AG08396 (cell line): ENCODE measurements at places on chromosomes 11 and 22.

- DNase-seq, result no peak
These were observed 4.0 kb downstream of the AIFM3 start for GRCh38 chr22:20970939-20971657.

DNA sequence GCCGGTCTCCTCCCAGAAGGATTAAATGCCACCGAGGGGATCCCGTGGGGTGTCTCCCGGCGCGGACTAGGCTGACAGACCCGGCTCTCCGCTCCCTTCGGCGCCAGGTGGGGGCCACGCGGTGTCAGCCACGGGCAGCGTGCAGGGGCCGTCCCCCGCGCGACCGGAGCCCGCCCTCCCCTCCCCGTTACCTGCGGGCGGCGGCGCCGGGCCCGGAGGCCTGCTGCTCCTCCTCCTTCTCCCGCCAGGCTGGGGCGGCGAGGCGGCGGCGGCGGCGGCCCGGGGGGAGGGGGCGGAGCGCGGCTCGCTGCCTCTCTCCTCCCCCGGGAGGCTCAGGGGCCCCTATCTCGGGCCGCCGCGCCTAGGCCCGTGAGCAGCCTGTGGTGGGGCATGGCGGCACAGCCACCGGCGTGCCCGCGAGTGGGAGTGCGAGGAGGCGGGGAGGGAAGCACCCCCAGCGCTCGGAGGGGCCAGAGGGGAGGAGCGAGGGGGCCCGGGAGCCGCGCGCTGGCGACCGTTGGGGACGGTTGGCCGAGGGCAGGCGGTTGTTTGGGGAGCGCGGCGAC lies 450 bp downstream of the ZBTB44 start:
- DNase-seq, result peak; percentile 77

GRCh38 chr22:24161909-24162308 lies 19.4 kb upstream of the SUSD2 start:
- DNase-seq, result no peak

DNA sequence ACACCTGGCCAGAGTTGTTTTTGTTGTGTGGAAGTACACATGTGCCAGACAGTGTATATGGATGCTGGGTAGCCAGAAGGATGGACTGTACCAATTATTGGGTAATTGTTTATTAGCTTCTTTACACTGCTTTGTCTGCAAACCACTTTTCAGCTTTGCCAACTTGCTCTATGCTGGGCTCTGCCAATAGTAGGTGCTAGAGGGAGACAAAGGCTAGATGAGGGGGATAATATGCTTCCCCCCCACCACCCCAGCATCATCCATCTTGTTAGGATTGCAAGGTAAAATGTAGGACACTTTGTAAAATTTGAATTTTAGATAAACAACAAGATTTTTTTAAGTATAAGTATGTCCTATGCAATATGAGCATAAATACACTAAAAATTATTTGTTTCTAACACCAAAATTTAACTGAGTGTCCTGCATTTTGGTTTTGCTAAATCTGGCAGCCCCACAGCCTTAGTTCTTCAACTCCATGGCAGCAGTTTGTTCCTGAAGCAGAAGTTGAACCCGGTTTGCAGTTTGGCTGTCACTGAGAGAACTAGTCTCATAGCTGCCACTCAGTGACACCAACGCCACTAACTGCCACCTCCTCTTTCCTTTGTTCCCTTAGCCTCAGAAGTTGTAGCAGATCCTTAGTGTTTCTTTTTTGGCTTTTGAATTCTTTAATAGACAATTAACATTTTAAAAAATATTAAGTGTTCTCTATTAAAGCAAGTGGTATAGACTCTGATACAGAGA lies 78.8 kb downstream of the CCDC81 start:
- no peak for DNase-seq

- DNase-seq, result peak; percentile 44
These were observed 34.8 kb downstream of the EFCAB6 start for GRCh38 chr22:43777286-43777685.

DNA sequence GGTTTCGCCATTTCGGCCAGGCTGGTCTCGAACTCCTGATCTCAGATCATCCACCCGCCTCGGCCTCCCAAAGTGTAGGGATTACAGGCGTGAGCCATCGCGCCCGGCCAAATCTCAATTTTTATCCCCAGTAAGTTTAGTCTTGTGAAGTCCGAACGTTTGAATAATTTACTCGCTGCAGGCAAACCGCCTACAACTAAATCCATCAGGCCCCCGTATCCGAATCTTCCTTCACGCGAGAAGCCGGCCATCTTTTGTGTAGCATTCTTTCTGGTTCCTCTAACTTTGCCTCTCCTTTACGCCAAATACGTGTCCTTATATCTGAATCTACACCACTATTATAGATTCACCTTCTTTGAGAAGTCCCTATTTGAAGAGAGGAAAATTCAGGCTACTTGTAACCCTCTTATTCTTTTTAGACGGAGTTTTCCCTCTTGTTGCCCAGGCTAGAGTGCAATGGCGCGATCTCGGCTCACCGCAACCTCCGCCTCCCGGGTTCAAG lies 581 bp upstream of the EIF3L start:
- DNase-seq, result no peak

GRCh38 chr22:37455896-37456295 lies 28.6 kb upstream of the ELFN2 start:
- no peak for DNase-seq

GRCh38 chr22:30201945-30202344 lies 44.6 kb downstream of the LIF start:
- no peak for DNase-seq

- peak; percentile 9 for DNase-seq
These were observed 39.3 kb downstream of the CEP295 start for GRCh38 chr11:93700830-93701229.

GRCh38 chr11:71252770-71253730 lies 673 bp upstream of the SHANK2 start:
- DNase-seq, result peak; percentile 82

- no peak for DNase-seq
These were observed 228.9 kb upstream of the SORL1-AS1 start for GRCh38 chr11:121681550-121682268.

DNA sequence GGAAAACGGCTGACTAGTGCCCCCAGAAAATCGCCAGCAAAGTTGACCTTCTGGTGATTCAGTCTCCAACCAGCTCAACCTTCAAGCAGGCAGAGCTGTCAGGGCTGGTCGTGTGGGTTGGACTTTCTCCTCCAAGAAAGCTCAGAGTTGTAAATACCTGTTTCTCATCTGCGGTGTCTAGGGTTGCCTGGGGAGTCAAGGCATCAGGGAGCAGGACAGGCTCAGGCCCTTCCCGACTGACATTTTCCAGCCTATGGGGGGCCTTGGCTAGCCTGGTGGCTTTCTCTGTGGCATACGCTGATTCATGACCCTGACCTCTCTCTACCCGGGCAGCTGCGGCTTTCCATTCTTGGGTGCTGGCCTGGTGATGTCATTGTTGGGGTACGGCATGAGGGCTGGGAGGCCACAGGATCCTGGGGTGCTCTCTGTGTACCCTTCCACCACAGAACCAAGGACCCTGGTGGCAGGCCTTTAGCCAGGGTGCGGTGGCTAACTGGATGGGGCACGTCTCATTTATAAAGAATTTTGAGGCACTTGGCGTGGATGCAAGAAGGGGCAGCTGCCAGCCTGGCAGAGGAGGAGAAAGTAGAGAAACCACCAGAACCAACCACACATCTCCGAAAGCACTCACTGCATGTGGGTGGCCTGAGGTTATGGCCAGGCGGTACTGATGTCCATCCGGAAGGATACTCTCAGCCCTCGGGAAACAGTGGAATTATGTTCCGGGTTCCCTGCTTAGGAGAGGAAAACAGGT lies 64.9 kb downstream of the BCR start:
- DNase-seq, result peak; percentile 63

- DNase-seq, result no peak
These were observed 78.1 kb downstream of the NFAM1 start for GRCh38 chr22:42353883-42354727.

- no peak for DNase-seq
These were observed 77.7 kb downstream of the LARGE1 start for GRCh38 chr22:33842421-33843094.

GRCh38 chr22:25736378-25737011 lies 5.5 kb upstream of the MYO18B start:
- no peak for DNase-seq

GRCh38 chr22:37274380-37274862 lies 7.9 kb upstream of the CYTH4 start:
- DNase-seq, result no peak

DNA sequence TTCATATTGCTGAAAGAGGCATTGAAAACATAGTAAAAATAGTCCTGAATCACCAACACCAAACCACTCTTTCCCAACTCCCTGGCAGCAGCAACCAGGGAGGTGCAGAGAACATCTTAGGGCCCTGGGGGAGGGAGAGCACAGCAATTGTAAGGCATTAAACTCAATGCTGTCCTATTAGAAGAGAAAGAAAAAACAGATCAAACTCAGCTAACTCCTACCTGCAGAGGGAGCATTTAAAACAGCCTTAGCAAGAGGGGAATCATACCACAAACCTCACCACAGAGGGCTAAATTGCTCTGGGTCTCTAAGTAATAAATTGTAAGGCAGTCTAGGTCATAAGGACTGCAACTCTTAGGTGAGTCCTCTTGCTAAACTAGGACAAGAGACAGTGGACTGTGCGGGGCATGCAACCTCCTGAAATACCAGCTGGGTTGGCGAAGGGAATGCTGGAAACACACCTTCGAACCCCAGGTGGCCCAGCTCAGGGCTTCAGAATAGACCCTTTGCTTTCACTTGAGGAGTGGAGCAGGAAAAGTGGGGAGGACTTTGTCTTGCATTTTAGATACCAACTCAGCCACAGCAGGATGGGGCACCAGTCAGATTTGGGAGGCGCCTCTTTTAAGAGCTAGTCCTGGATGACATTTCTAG lies 697.1 kb upstream of the FAT3 start:
- no peak for DNase-seq

- no peak for DNase-seq
These were observed 2.0 kb downstream of the GRK2 start for GRCh38 chr11:67268081-67268961.

- DNase-seq, result no peak
These were observed 34.8 kb upstream of the TMEM135 start for GRCh38 chr11:87002918-87003317.

DNA sequence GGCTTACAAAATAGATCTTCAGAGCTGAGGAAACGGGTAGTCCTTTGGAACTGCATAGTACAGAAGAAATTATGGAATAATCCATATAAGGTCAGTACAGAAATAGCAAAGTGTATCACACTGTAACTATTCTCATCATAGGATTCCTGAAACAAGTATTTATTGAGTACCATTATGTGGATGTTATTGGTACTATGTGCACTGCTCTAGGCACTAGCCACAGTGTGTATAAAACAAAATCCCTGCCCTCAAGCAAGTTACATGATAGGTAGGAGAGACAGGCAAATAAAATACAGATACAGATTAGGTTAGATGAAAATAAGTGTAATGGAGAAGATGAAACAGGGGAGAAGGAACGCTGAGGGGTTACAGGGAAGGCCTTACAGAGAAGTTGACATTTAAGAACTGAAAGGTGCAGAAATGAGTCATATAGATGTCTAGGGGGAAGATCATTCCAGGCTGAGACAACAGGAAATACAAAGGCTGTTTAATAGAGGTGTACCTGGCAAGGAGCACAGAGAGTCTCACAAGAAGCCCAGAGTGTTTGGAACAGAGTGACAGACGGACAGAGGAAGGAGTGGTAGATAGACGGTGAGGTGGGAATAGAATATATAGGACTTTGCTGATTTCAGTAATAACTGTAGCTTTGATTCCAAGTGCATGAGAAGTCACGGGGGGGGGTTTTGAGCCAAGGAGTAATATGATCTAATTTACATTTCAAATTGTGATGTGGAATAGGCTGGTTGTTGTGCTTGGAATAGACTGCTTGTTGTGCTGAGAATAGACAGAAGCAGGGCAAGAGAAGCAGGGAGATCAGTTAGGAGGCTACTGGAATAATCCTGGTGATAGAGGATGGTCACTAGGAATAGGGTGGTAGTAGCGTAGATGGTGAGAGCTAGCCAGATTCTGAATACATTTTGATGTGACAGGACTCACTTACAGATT lies 13.7 kb downstream of the RNF141 start:
- no peak for DNase-seq

DNA sequence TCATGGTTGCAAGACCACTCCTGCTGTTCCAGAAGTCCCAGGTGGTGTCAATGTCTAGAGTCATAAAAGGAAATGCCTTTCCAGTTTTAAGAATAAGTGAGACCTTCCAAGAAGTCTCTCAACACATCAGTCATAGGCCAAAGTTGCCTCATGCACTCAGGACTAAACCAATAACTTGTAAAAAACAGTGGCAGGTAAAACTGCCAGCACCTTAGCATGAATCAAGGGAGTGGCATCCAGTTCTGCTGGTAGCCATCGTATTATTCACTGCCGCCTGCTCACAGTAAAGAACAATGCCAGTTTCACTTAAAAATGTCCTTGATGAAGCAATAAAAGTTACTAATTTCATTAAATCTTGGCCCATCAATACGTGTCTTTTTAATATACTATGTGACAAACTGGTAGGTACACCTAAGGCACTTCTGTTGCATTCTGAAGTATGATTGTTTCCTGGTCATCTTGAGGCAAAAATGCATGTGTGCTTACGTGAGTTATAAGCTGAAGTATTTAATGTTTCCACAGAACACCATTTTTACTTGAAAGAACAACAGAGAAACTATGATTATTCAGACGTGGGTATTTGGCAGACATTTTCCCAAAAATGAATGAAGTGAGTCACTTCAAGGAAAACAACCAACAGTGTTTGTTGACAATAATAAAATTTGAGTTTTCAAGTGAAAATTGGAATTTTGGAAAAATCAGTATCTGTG lies 125.2 kb upstream of the SNX19 start:
- DNase-seq, result no peak

GRCh38 chr11:12100841-12101242 lies 9.5 kb upstream of the MICAL2 start:
- no peak for DNase-seq

DNA sequence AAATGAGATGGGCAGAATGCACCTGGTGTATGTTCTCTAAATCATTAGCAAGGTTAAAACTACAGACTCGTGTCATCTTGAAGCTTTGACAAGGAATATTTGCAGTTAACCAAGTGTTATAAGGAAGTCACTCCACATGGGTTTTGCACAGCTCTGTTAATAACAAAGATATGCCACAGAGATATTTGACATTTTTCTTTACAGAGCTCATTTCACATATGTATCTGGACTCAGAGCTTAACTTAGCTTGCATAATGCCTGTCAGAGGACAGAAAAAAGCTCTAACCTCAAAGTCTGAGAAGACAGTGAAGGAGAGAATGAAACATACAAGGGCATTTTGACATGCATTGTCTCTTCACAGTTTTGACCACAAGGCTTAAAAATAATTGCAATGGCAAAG lies 105.5 kb downstream of the C11orf87 start:
- DNase-seq, result no peak

GRCh38 chr11:2088284-2088683 lies 50.9 kb downstream of the IGF2 start:
- DNase-seq, result no peak

- no peak for DNase-seq
These were observed 20.2 kb downstream of the STARD10 start for GRCh38 chr11:72773696-72774095.

GRCh38 chr22:48919187-48919590 lies 908.5 kb downstream of the BRD1 start:
- DNase-seq, result no peak

DNA sequence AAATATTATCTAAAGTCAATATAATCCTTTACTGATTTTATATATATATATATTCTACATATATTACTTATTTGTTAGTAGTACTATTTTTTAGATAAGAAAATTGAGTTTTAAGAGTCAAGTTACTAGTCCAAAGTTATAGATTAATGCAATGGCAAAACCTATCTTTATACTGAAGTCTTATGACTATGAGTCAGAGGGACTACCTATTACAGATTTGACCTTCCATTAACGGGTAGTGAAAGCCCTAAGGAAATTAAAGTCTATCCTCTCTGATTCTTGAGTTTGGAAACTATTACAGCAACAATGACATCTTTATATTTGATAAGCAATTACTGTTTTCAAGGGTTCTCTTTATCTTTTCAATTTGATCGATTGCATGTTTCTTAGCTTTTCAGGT lies 315.8 kb downstream of the CASP12 start:
- no peak for DNase-seq
